ENCODE measurements at places on chromosomes 11 and 22.
A peak's percentile ranks its signal among the peaks of the same experiment; 100 is the strongest.

DNA sequence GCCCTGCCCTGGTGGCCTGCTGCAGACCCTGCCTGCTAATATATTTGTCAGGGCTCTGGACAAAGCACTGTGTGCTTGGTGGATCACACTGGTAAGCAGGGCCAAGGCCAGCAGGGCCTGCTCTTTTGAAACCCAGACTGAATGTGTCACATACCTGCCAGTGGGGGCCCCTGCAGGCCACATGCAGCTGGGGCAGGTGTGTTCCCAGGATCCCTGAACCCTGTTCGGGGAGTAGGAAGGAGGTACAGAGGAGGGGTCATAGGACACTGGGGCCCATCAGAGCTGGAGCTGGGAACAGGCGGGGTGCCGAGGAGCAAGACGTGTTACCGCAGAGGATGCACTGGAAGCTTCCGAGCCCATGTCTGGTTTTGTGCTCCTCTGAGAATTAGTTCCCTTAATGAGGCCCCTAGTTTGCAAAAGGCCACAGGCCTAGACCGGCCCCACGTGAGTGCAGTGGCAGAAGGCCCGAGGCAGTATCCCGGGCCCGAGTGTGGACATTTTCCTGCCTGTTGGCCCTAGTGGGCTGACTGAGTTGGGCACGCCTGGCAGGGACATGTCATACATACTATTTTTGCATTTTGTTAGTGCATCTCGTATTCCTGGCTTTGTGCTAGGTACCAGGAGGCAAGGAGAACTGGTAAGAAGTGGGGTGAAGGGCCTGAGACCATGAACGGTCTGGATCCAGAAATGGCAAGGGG, 11.2 kb upstream of the ACR start:
- no peak for DNase-seq

- no peak for DNase-seq
These were observed 92.4 kb upstream of the TMEM45B start for GRCh38 chr11:129723146-129723760.

- DNase-seq: peak; percentile 97
These were observed 40.5 kb downstream of the LRRC32 start for GRCh38 chr11:76629853-76630599.

- DNase-seq: no peak
These were observed 774.4 kb upstream of the CHORDC1 start for GRCh38 chr11:90997241-90997640.

GRCh38 chr11:83845797-83846196, 559.6 kb upstream of the CCDC90B start:
- DNase-seq: no peak

- DNase-seq: peak; percentile 61
These were observed 679 bp upstream of the DPP3 start for GRCh38 chr11:66479394-66480116.

GRCh38 chr22:31130873-31131272, 8.1 kb downstream of the INPP5J start:
- DNase-seq: no peak

- DNase-seq: peak; percentile 54
These were observed at the start of gene TCN2 for GRCh38 chr22:30606455-30607299. Gene TCN2, plus strand, starts transcription at chr22:30607174. Its CDS starts 158 bp downstream, at chr22:30607332.
